ENCODE measurements at places on chromosomes 12 and 14.

- no peak for DNase-seq
Measured at GRCh38 chr14:31027847-31028246, 1.7 kb upstream of the STRN3 start.

DNA sequence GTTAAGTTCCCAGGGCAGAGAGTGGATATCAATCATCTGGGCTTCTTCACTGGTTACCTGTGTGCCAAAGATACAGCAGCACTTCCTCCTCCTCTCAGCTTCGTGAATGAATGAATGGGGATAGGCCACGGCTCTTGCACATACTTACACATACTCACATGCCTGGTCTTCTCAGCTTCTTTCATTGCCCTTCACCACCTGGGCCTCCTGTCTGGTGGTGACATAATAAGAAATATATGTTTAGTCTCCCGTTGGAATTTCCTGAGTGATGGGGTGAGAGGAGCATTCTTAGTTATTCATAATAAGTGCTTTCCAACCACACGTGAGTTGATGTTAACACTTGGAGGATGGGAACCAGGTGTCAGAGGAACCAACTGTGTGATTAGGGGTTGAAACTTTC is 268.1 kb upstream of the RMST start:
- DNase-seq = no peak

DNA sequence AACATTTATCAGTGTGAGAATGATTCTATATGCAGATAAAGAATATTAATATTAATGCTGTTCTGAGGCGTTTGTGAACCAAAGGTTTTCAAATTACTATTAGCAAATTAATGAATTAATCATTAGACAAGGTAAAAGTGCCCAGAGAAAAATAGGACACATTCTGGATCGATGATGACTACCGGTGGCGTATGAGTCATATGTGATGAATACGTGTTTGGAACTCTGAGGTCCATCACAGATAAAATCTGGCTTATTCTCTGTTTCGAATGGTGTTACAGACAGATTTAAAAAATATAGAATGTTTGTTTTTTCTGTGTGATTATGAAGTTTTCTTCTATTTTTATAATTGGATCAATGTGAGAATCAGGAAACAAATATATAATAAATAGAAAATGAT is 79.2 kb upstream of the RTL1 start:
- DNase-seq = no peak

DNA sequence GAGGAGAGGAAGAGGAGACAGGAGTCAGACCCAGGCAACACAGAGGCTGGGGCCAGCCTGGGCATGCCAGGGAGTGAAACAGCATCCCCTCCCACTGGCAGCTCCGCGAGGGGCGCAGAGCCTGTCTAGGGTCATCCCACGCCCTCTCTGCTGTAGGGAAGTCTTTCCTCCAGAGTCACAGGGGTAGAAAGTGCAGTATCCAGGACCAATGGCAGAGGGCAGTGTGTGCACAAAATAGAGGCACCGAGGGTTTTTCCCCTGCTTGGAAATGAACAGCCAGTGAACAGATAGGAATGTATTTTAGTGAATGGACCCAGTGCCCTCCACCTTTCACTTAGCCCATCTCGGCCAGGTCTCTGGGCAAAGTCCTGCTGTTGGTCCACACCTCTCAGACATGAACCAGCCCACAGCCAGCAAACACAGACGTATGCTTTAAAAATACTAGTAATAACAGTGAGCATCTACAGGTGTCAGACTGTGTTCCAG is 9.4 kb upstream of the KRT74 start:
- peak; percentile 68 for DNase-seq

DNA sequence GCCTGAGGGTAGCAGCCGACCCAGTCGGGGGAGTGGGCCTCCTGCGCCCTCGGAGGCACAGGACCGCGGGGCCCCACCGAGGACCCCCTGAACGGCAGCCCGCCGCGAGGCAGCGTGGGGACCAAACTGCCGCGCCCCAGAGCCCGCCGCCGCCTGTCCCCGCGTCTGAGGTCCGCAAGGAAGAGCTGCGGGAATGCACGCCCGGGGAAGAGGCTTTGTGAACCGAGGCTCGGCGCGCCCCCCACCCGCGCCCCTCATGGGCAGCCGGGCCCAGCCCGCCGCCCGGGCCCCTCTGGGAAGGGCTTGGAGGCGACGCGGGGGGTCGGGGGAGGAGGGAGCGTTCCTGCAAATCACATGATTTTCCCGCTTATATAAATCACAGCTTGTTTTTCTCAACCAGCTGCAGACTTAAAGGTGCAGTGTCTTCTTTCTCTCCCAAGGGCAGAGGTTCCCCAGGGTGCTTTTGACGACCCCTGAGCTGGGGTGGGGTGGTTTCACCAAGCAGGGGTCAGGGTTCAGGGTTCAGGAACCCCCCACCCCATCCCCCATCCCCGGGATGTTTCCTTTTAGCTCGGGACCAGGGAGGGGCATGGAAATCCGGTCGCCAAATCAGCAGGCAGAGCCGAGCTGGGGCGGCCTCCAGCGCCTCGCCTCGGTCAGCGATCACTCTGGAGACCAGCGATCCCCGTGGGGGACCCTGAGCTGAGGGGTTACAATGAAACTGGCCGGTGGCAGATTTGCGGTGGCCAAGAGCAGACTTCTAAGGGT is 44.7 kb upstream of the ATP23 start:
- DNase-seq = peak; percentile 60

All from HuH-7.5 (cell line).